ENCODE measurements at places on chromosomes 2 and 18.

DNA sequence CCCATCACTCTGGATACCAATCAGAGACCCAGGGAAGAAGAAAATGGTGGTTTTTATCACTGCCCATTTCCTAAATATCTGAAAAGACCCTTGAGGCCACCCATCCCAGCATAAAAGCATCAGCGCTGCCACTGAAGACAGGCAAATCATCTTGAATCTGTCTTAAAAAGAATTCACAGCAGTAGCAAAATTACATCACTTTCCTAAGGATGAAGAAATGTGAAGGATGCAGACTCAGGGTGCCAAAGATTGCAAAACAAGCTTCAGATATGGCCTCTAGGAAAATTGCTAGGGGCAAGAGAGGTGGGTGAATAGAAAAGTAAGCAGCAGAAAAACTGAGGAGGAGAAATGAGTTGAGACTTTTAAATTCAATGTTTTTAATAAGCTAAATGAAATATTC lies 70.0 kb downstream of the SLC25A12 start:
- no peak for DNase-seq

- no peak for DNase-seq
These were observed 314.5 kb downstream of the CYRIA start for GRCh38 chr2:16351137-16351536.

GRCh38 chr2:97651114-97651513 lies 5.3 kb downstream of the COX5B start:
- no peak for DNase-seq

DNA sequence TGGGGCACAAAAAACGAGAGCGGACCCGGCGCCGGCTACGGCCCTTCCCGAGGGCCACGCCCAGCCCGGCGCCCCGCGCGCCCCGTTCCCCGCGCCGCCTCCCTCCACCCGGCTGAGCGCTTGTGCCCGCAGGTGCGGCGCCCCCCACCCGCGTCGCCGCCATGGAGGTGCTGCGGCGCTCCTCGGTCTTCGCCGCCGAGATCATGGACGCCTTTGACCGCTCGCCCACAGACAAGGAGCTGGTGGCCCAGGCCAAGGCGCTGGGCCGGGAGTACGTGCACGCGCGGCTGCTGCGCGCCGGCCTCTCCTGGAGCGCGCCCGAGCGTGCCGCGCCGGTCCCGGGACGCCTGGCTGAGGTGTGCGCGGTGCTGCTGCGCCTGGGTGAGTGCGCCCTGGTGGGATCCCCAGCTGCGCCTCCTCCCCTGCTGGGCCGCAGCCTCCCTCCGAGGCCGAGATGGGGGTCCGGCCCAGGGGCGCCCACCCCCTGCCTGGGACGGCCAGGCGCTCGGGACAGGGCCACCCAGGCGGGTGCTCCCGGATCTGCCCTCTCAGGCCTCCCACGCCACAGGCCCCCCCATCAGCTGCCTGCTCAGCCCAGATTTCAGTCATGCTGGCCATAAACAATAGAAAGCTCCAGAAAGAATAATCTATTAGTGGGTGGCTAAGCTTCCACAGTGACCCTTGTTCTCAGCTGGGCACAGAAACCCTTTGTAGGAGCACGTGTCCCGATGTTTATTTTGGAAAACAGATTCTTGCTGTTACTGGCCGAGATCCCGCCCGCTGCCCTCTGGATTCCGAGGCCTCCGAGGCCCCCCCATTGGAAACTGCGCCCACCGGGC lies 997 bp downstream of the BOK start:
- DNase-seq = no peak

GRCh38 chr18:64785686-64786085 lies 636.8 kb upstream of the LINC00305 start:
- DNase-seq = no peak

GRCh38 chr2:135132314-135132713 lies 80.2 kb downstream of the RAB3GAP1 start:
- no peak for DNase-seq

Data from stimulated activated CD8-positive, alpha-beta memory T cell treated with anti-CD3 and anti-CD28 coated beads, Interleukin-4, amount 100 ng/mL, for 1 hour (primary cell).